ENCODE measurements at places on chromosomes 12 and 14. TPM values are rescaled to one million over a fixed set of nuclear protein-coding genes. Genes with fewer than 3 reads are reported as not detected.

- H3K27ac ChIP-seq, result no peak overlapping the region
- H3K27me3 ChIP-seq, result peaks cover 43% of the 10 kb centered on the region
- H3K4me3 ChIP-seq, result no peak overlapping the region
- no peak for DNase-seq
- peaks cover 24% of the 10 kb centered on the region for H3K4me1 ChIP-seq
Observed at GRCh38 chr12:124687917-124688316, 120.5 kb upstream of the NCOR2 start.

DNA sequence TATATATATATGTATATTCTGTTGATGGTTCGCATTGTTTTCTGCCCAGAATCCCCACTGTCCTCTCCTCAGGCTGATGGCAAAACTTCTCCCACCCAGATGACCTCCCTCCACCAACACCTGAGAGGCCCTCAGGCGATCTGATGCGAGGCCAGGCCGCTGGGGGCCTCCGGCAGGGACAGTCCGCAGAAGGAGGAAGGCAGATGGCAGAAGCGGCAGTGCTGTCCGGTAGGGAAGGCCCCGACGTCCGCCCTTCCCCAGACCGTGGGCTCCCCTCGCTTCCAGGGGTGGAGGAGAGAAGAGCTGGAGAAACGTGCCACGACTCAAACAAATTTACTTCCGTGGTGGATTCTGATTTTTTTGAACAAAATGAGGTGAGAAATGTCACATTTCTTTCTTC is 178.3 kb upstream of the RGS6 start:
- no peaks in the 10 kb centered on the region for H3K36me3 ChIP-seq
- no peak overlapping the region for H3K27ac ChIP-seq
- H3K4me3 ChIP-seq, result no peak overlapping the region
- peaks cover 5% of the 10 kb centered on the region for H3K27me3 ChIP-seq
- DNase-seq, result no peak

Gene TMEM132C
- not detected for total RNA-seq

GRCh38 chr12:43099691-43100163 is 452.3 kb downstream of the ADAMTS20 start:
- no peak overlapping the region for H3K4me3 ChIP-seq
- no peaks in the 10 kb centered on the region for H3K27me3 ChIP-seq
- H3K4me1 ChIP-seq, result no peaks in the 10 kb centered on the region

DNA sequence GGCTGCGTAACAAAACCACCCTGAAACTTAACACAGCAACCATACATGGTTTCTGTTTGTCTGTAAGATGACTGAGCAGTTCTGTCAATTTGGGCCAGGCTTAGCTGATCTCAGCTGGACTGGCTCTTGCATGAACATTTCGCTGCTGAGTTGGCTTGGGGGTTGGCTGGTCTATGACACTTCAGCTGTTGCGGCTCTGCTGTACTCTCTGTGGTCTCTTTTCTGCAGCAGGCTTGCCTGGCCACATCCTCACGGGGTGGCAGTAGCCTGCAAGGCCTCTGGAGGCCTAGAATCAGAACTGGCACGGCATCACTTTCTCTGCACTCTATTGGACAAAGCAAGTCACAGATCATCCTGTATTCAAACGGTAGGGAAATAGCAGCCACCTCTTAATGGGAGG is 216.2 kb downstream of the BCL11B start:
- no peak overlapping the region for H3K27ac ChIP-seq
- DNase-seq, result no peak
- no peaks in the 10 kb centered on the region for H3K36me3 ChIP-seq
- no peaks in the 10 kb centered on the region for H3K4me1 ChIP-seq
- H3K4me3 ChIP-seq, result no peak overlapping the region

DNA sequence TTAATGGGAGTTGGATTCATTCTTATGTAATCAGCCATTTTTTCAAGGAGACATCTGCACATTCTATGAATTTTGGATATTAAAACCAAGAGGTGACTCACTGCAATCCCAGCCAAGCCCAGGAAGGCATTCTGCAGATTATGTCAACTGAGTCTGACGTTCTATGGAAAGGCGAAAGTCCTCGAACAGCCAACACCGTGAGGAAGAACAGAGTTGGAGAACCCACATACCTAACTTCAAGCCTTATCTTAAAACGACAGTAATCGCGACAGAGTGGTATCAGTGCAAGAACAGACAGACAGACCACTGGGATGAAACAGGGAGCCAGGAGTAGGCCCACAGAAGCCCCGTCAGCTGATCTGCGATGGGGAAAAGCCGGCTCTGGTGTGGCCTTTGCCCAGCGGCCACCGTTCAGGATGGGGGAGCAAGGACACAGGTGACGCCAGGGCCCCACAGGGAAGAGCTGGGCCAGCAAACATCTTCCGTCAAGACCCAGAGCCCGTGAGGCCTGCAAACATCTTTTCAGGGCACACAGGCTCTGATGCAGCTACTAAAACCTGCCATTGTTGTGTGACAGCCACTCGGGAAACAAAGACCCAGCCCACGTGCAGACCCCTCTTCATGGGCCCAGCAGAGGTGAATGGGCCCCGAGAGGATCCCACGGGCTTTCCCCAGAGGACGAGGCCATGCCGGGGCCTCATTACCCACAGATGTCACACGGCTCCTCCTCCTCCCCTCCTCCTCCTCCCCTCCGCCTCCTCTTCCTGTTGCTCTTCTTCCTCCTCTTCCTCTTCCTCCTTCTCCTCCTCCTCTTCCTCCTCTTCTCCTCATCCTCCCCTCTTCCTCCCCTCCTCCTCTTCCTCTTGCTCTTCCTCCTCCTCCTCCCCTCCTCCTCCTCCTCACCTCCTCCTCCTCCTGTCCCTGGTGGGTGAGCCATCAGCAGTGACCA is 277.6 kb downstream of the ADGRD1 start:
- peaks cover 12% of the 10 kb centered on the region for H3K4me1 ChIP-seq
- no peak overlapping the region for H3K4me3 ChIP-seq
- no peaks in the 10 kb centered on the region for H3K36me3 ChIP-seq
- no peak for DNase-seq

DNA sequence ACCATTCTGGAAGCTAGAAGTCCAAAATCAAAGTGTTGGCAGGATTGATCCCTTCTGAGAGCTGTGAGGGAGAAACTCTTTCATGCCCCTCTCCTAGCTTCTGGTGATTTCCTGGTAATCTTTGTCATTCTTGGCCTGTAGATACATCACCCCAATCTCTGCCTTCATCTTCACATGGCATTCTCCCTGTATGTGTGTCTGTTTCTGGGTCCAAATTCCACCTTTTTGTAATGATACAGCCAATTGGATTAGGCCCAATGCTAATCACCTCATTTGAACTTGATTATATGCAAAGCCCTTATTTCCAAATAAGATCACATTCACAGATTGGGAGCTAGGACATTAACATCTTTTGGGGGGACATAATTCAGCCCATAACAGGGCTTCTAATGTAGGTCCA is 76.9 kb upstream of the MBIP start:
- no peak overlapping the region for H3K4me3 ChIP-seq
- H3K4me1 ChIP-seq, result no peaks in the 10 kb centered on the region
- DNase-seq, result no peak
- H3K36me3 ChIP-seq, result no peaks in the 10 kb centered on the region
- H3K27ac ChIP-seq, result no peak overlapping the region

Data from HepG2 (cell line).